Forelimb muscle (tissue), 1 donor: ENCODE measurements at places on chromosomes 4 and X. TPM values are rescaled to one million over a fixed set of nuclear protein-coding genes. Genes with fewer than 3 reads are reported as not detected.

DNA sequence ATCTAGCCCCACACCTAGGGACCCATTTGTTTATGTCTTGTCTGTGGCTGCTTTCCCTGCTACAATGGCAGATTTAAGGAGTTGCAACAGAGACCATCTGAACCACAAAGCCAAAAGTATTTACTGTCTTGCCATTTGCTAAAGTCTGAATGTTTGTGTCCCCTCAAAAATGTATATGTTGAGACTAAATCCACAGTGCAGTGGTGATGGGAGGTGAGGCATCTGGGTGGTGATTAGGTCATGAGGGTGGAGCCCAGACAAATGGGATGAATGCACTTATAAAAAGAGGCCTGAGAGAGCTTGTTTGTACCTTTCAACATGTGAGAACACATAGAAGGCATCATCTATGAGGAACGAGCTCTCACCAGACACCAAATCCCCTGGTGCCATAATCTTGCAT lies 137.3 kb downstream of the TMEM144 start:
- DNase-seq, result no peak

The STAP1 gene
- 0.09 TPM for polyA plus RNA-seq

DNA sequence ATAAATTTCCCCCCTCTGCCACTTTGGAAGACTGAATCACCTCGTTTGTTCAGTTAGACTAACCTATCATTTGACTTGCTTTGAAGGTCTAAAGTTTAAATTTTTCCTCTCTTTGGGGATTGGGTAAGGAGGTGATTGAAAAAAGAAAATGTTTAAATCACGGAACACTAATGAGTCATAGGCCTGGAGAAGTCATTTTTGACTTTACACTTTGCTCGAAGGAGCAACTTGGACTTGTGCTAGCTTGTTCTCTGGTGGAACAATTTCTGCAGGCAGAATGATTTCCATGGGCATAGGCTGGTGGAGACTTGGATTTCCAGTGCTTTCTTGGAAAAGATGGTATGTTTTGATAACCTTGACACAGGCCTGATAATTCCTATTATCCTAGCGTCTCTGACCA lies 10.5 kb upstream of the GLUD2 start:
- no peak for DNase-seq

- DNase-seq, result no peak
Observed at GRCh38 chrX:147900349-147900748, 11.4 kb upstream of the FMR1 start.

The CFAP47 gene
- not detected for polyA plus RNA-seq

DNA sequence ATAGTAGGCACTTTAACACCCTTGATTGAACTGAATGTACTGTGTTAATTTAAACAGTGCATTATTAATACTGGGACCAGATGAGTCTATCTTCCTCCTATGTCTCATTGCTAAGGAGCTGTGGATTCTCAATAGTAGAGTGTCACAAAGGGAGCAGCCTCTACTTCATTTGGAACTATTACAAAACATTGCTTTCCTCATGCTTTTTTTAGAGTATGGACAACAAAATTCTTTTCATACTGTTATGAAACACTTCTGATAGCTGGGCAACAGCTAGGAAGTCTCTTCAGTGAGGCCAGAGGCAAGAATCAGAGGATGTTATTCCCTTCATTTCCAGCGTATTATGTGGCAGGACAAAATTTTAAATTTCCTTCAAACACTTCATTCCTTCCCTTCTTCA lies 160.8 kb downstream of the FBXO8 start:
- DNase-seq, result no peak

DNA sequence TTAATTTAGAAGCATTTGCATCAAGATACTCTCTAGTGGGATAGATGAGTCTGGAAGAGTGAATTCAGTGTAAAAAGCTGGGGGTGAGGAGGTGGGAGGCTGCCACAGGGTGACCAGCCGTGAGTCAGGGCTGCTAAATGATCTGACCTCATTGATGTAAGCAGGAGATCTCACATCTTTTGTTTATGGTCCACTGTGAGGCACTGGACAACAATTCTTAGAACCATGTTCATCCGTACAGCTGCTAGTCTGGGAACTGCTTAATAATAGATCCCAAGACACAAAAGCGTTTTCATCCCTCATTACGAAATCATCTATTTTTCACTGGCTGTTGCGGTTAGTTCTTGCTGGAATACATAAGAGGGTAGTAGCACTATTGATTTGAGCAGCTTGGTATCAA lies 14.1 kb downstream of the KLF3 start:
- no peak for DNase-seq

GRCh38 chr4:84799318-84799717 lies 167.2 kb downstream of the WDFY3 start:
- no peak for DNase-seq

The BEX3 gene
- polyA plus RNA-seq, result 127 TPM

- no peak for DNase-seq
Observed at GRCh38 chrX:14930663-14931062, 57.4 kb downstream of the MOSPD2 start.

DNA sequence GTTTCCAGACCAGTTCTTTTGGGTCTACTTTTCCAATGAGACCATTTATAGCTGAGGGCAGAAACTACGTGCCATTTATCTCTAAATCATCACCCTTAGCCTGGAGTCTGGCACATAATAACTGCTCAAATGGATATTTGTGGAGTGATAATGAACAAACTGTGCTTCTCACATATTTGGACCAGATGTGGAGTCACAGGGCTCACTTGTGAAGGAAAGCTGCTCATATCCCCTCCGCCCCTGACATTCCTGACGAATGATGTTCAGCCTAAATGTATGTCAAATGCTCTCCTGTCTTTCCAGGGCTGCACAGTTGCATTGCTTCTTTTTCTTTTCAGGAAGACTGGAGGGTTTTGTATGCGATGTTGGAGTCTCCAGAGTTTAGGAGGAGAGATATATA lies 110.1 kb downstream of the GBA3 start:
- DNase-seq, result no peak

The BMP3 gene
- polyA plus RNA-seq, result 0.48 TPM

DNA sequence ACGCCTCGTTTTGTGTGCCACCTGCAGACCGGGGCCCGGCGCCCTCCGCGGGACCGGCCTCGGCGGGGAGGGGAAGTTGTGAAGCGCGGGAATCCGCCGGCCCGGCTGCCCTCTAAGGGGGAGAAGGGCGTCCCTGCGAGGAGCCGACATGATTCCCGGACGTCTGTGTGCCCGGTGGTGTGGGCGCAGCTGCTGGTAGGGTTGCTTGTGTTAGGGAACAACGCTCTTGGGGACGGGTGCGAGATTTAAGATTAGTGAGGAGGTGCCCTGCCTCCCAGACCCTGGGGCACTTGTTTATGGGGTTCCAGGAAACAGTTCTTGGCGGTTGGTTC lies 627 bp downstream of the CDKN2AIP start:
- no peak for DNase-seq

DNA sequence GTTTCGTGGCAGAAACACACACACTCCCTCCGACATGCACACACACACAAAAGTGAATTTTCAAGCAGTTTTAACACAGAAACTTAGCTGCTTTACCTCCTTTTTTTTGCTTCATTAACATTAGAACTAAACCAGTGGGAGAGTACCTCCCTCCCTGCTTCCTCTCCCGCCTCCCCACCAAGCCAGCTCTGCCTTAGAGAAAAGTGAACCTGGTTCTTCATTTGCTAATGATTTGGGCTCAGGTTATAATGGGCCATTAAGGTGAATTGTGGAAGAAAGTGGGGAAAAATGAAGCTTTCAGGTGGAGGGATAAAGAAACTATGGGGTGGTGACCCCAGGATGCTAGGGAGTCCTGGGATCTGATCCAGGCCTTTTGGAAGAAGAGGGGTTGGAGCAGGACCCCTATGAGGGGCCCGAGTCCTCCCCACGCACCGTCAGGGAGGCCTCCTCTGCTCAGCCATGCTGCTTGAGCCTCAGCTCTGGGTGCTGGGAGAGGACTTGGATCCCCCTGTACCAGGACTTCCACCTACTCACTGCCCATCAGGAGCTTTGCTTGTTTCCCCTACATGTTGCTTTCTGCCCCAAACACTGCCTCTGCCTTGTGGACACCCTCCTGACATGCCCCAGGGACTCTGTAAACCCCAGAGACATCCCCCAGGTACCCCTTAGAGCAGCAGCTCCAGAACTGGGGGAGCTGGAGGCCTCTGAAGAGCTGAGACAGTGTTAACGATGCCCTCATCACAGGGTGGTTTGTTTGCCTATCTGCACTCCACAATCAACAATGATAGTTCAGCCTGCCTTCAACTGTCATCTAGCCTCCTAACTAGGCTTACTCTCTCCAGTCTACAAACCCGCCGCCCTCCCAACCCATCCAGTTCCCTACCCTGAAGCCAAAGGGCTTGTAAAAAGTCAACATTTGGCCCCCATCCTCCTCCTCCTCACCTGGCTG lies 6.5 kb upstream of the JADE1 start:
- no peak for DNase-seq

- no peak for DNase-seq
Observed at GRCh38 chr4:177380730-177381287, 61.4 kb downstream of the AGA start.

- no peak for DNase-seq
Observed at GRCh38 chr4:123121241-123121907, 199.0 kb upstream of the NUDT6 start.

The FAM47A gene
- polyA plus RNA-seq, result not detected

- DNase-seq, result no peak
Observed at GRCh38 chr4:152052451-152053057, 291.7 kb upstream of the GATB start.

GRCh38 chr4:48110452-48110978 lies 23.5 kb downstream of the TXK start:
- DNase-seq, result no peak

DNA sequence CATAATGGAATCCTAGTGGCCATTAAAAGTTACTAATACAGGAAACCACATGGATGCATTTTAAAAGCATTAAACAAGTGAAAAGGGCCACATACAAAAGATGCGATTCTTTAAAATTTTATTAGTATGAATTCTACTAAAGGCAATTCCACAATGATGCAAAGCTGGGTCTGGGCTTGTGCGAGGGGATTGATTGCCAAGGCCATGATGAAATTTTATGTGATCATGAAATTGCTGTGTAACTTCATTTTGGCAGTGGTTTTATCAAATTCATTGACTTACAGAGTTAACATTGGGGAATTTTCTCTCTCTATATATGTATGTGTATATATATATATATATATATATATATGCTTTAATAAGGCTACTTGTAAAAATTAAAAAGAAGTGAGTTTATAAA lies 1142.5 kb upstream of the IGFBP7 start:
- no peak for DNase-seq

DNA sequence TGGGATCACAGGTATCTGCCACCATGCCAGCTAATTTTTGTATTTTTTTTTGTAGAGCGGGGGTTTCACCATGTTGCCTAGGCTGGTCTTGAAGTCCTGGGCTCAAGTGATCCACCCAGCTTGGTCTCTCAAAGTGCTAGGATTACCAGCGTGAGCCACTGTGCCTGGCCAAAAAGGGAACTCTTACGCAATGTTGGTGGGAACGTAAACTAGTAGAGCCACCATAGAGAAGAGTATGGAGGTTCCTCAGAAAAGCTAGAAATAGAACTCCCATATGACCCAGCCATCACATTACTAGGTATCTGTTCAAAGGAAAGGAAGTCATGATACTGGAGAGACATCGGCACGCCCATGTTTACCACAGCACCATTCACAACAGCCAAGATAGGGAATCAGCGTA lies 85.9 kb downstream of the PRKX start:
- no peak for DNase-seq

DNA sequence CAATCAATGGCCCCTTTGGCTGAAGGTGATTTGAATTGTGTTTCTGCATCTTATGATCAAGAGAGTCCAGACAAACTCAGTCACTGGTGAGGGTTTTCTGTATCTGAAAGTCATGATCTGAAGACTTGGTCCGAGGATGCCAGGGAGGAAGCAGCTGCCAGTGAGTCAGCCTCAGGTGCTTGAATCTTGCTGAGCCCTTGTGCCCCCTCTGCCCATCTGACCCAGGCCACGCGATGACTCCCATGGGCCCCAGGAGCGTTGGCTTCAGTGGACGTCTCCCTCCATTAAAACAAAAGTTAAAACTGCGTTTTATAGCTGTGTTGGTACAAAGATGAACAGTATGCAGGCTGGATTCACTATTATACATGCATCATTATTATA lies 62.0 kb downstream of the HTRA3 start:
- DNase-seq, result no peak

- no peak for DNase-seq
Observed at GRCh38 chr4:165191348-165191656, 16.1 kb upstream of the KLHL2 start.

GRCh38 chrX:45774961-45775360 lies 574.3 kb upstream of the DIPK2B start:
- no peak for DNase-seq

- DNase-seq, result no peak
Observed at GRCh38 chr4:37935026-37935425, 25.2 kb upstream of the PTTG2 start.

- DNase-seq, result no peak
Observed at GRCh38 chr4:10053635-10054453, 32.5 kb upstream of the SLC2A9 start.

GRCh38 chr4:24764345-24764744 lies 31.0 kb upstream of the SOD3 start:
- no peak for DNase-seq

DNA sequence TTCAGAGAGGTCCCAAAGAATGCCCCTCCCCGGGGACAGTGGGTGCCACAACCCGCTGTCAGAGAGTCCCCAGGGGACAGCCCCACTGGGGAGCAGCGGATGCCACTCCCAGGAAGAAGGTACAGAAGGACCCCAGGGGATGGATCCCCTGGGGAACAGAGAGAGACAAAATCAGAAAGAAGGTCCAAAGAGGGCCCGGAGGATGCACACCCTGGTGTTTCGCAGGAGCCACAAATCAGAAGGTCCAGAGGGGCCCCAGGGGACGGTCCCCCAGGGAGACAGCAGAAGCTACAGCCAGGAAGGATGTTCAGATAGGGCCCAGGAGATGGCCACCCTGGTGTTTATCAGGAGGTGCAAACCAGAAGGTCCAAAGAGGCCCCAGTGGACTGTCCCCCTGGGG lies 1.4 kb downstream of the TEX13D start:
- no peak for DNase-seq

DNA sequence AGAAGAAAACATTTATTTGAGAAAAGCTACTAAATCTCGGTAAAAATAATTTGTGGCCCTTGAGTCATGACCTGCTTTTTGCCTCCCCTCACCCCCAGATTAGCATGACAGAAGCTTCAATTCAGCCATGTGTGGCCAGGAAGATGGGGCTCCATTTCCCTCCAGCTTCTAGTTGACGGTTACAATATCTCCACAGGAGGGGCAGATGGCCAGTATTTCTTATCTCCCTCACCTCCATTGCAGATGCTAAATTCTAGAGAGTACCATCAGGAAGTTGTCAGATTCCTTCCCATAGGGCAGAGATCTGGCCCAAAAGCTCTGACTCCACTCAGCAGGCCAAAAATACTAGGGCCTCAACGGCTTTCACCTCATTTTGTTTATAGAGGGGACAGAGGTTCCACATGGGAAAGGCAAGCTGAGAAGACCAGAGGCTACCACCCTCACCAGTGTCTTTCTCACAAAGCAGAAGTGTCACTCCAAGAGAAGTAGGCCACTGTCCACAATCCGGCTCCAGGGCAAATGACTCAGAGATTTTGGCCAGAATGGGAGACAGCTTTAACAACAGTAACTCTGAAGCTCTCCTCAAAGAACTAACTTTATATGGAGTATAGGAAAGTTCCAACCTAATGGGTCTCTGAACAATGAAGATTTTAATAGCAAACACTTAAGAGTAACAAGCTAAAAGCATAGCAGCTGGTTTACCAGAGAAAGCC lies 108.3 kb downstream of the TBC1D19 start:
- DNase-seq, result no peak

- DNase-seq, result no peak
Observed at GRCh38 chr4:60846678-60847077, 353.4 kb upstream of the ADGRL3 start.

GRCh38 chrX:67523932-67524331 lies 19.9 kb upstream of the AR start:
- no peak for DNase-seq

The CLCN4 gene
- 13.6 TPM for polyA plus RNA-seq
